ENCODE measurements at places on chromosomes 11 and 22. TPM values are rescaled to one million over a fixed set of nuclear protein-coding genes. Genes with fewer than 3 reads are reported as not detected.

DNA sequence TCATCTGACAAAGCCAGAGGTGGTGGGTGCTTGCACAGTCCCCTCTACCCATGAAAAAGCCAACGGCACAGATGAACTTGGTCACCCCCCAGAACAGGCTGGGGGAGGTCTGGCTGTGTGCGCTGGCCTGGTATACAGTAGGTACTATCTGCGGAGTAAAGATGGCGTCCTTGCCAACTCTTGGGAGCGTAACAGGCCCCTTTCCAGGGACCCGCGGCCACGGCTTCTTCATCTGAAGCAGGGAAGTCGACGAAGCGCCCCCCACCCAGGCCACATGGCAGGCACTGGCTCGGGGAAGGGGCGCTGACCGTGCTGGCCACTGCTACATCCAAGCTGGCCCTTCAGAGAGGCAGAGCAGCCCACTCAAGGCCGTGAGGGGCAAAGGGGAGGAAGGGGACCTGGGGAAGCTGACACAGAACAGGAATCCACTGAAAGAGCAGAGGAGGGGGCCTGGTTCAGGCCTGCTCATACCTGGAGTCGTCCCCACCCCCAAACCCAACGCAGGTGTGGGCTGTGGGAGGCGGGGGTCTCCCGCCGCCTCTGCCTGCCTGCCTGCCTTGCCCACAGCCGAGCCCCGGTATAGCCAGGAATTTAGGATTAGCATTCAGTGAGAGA lies 75.7 kb downstream of the CELSR1 start:
- DNase-seq = no peak

Gene PLEKHA7
- total RNA-seq = 25.3 TPM

GRCh38 chr11:134233729-134234179 lies 9.3 kb downstream of the VPS26B start:
- DNase-seq = no peak

GRCh38 chr22:38751422-38752346 lies 4.1 kb downstream of the SUN2 start:
- no peak for DNase-seq
